ENCODE measurements at places on chromosomes 4 and X.

DNA sequence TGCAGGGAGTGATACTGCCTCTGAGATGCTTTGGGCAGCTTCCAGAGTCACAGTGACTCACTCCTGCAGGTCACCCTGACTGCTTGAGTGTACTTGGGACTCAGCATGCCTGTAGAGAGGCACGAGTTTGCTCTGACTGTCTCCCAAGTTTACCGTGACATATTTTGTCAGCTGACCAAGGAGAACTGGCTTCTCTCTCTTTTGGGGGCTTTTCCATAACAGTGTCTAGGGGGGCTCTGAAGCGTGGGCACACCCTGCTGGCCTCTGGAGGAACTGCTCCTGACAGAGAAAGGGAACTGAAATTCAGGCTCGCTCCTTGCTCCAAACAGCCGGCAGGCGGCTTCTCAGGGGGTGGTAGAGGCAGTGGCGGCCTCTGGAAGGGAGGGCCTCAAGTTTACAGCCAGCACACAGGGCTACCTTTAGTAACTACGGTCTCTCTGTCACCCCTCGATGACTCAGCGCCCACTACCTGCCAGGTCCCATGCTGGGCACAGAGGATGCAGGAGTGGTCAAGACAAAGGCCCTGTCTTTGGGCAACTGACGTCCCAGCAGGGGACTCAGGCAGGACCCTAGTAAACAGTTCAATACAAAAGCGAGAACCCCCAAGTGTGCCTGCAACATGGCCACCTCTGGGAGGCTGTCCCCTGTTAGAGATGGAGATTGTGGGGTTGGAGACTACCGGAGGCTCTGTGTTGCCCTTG, 17.8 kb downstream of the ZNF185 start:
- no peak for DNase-seq

GRCh38 chr4:163523791-163524365, 29.4 kb downstream of the TMA16 start:
- no peak for DNase-seq

- no peak for DNase-seq
Observed at GRCh38 chrX:121579016-121579760, 531.8 kb downstream of the GLUD2 start.

GRCh38 chrX:49846522-49846921, 17.4 kb downstream of the PAGE4 start:
- no peak for DNase-seq

DNA sequence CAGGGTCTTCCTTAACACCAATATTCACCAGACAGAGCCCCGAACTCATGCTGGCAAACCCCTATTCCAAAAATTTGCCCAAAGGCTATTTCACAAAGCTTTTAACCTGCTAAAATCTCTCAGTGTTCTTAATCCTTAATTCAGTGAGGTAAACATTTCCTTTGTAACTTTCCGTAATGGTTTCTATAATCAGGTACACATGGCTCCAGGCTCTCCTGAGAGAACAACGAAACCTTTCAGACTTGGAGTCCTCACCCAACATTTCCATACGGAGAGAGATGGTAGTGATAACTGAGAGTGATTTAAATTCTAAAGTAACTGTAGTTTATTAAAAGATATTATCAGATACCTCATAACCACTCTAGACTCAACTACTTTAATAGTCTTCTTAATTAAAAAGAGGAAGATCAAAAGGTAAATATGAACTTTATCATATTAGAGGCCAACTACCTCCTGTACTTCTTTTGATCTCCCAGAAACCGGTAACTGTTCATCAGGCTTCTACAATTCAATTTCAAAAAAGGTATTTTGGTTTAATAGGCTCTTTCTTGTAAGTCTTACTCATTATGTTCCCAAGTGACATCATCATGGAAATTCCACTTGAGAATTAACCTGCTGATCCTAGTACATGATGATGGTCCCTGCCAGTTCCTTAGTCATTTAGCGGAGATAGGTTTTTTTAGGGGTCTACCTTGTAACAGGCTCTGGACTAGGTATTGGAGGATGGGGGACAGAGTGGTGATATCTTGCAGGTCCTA, 91.4 kb upstream of the UCP1 start:
- DNase-seq: peak; percentile 70

GRCh38 chrX:40368611-40369061, 212.1 kb upstream of the ATP6AP2 start:
- no peak for DNase-seq

GRCh38 chr4:30720661-30721184, 554 bp downstream of the PCDH7 start:
- DNase-seq: no peak

GRCh38 chrX:45768666-45769236, 568.1 kb upstream of the DIPK2B start:
- no peak for DNase-seq

DNA sequence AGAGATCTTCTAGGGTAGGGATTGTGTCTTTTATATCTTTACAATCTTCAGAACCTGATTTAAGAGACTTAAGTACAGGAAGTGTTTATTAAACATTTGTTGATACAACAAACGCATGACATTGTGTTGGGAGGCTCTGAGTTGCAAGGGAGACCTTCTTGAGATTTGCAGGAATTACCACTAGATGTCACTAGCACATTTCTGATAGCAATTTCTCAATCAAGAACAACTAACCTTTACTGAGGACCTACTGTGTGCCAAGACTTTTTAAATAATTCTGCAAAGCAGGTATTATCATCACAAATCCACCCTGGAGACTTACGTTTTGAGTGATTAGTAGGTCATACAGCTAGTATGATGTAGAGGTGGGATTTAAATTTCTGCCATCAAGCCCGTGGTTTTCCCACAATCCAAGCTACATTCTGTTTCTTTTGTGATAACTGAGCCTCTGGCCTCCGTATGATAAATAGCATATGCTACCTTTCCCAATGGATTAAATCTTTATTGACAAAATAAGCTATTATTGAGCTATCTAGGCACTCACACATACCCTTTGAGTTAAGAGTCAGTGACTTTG, 986.0 kb downstream of the CCSER1 start:
- no peak for DNase-seq

GRCh38 chr4:146943691-146944375, 1.8 kb downstream of the TTC29 start:
- no peak for DNase-seq

DNA sequence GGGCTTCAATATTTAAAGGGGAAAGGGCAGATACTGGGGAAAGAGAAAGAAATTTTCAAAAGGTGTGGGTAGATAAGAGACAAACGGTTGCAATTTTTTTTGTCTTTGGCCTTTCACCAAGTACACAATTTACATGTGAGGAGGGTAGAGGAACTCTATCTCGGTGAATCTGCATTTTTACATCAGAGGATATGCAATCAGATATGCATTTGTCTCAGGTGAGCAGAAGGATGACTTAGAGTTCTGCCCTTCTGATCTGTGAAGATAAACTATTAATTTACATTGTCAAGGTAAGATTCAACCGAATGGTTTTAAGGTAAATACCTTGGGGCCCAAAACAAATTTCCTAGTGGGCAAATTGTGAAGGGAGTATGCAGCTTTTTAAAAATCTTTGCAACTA, 169.9 kb downstream of the COX18 start:
- no peak for DNase-seq

DNA sequence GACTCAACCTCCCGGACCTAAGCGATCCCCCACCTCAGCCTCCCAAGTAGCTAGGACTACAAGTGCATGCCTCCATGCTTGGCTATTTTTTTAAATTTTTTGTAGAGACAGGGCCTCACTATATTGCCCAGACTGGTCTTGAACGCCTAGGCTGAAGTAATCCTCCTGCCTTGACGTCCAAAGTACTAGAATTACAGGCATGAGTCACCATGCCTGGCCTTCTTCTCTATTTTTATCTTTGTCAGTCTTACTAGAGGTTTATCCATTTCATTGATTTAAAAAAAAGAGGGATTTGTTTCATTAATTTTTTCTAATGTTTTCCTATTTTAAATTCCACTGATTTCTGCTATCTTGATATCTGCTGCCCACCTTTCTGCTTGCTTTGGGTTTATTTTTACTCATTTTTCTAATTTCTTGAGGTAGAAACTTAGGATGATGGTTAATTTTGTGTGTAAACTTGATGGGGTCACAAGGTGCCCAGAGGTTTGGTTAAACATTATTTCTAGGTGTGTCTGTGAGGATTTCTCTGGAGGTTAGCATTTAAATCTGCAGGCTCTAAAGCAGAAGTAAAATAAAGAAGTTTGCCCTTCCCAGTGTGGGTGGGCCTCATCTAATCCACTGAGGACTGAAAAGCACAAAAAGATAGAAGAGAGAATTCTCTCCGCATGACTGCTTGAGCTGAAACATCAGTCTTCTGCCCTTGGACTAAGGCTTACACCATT, 116.2 kb upstream of the DCLK2 start:
- no peak for DNase-seq

DNA sequence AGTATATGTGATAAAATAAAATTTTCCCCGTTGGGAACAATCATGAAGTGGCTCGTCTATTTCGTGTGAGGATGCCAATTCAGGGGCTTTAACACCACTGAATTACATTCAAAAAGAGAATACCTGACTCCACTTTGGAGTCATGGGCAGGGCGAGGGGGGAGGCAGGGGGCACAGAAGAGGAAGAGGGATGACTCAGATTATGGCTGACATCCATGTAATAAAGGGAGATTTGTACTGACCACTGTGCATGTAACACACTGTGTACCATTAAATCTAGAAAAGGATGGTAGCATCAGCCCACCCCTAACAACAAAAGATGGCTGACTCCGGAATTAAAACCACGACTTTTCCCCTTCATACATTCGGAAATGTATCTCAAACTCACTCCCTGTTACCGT, 1.3 kb downstream of the SLC9A7 start:
- DNase-seq: no peak

DNA sequence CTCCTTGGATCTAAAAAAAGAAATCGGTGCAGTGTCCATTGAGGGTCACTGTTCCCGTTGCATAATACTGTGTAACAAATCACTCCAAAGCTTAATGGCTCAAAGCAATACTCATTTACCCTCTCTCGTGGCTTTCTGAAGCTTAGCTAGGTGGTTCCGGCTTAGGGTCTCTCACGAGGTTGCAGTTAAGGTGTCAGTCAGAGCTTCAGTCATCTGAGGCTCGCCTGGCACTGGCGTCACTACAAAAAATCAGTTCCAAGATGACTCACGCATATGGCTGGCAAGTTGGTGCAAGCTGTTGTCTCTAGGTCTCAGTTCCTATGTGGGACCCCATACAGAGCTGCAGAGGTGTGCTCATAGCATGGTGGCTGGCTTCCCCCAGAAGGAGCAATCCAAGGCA, 91.0 kb downstream of the BEND2 start:
- no peak for DNase-seq

DNA sequence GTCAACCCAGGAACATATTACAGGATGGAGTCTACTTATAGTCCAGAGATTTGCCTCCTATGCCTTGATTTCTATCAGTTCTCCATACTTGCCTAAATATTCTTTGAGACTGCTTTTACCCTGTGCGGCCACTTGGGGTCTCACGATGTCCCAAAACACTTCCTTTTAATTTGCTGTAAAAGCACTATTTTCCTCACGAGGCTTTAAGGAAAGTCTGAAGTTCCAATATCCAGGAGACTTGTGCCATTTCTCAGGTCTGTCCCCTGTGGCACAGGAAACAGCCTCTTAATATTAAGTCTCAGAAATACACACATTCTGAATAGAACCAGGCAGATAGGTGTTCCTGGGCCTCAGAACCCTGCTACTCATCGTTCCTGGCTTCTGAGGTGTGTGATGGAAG, 142.9 kb downstream of the TMEM164 start:
- DNase-seq: no peak

DNA sequence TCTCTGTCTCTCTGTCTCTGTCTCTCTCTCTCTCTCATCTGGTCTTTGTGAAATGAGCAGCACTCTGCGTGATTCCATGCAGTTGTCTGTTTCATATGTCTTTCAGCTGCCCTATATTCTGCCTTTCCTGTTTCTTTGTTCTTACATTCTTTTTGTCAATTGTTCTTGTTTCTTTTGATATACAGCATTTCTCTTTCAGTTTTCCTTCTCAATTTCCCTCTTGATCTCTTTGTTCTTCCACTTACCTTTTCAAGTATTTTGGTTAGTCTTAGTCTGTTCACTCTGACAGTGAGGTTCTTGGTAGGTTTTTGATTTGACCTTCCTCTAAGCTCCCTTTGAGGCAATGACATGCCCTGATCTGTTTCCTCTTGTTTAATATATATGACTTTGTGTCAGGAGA, 20.4 kb downstream of the ZNF157 start:
- DNase-seq: no peak

DNA sequence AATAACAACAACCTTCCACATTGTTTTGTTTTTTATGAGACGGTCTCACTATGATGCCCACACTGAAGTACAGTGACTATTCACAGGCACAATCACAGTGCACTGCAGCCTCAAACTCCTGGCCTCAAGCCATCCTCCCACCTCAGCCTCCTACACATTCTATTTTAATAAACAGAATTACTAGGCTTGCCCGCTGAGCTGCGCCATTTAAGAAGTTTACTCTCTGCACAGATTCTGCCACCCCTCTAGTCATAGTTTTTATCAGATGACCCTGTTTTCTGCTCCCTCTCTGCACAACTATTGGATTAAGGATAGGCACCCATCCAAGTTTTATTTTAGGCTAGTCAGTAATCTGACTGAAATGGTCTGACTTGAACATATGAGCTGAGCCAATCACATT, 11.3 kb upstream of the COX18 start:
- no peak for DNase-seq

GRCh38 chr4:73311428-73311827, 52.8 kb upstream of the ANKRD17 start:
- DNase-seq: no peak

DNA sequence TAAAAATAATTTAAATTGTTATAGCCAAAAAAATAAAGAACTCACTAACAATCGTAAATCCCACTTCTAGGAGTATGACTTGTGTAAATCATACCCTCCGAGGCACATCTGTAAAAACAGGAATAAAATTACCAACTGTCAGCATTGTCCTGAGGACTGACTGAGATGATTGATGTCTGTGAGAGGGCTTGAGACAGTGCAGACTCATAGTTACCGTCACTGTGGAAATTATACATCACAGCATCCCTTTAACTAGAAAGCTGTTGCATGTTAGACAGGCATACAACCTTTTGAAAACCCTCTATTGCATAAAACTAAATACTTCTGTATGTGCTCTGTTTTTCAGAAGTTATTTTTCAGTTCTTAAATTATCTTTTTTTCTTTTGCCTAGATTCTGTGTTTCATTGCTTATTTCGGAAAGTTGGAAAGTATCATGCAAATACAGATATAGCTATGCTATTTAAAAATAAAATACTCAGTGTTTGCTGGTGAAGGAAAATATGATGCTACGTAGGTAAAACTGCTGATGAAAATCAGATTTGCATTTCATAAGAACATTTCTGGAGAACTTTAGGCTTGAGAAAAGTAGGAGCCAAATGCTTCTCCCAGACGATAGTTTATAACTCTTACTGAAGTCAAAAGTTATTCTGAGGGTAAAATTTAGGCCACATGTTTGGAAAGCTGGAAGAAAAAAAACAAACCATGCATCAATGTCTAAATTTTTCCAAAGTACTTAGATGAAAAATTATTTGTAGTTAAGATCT, 13.6 kb upstream of the RBPJ start:
- no peak for DNase-seq

Data from NCI-H1048 (cell line).